ENCODE measurements at places on chromosomes 11 and 22.

DNA sequence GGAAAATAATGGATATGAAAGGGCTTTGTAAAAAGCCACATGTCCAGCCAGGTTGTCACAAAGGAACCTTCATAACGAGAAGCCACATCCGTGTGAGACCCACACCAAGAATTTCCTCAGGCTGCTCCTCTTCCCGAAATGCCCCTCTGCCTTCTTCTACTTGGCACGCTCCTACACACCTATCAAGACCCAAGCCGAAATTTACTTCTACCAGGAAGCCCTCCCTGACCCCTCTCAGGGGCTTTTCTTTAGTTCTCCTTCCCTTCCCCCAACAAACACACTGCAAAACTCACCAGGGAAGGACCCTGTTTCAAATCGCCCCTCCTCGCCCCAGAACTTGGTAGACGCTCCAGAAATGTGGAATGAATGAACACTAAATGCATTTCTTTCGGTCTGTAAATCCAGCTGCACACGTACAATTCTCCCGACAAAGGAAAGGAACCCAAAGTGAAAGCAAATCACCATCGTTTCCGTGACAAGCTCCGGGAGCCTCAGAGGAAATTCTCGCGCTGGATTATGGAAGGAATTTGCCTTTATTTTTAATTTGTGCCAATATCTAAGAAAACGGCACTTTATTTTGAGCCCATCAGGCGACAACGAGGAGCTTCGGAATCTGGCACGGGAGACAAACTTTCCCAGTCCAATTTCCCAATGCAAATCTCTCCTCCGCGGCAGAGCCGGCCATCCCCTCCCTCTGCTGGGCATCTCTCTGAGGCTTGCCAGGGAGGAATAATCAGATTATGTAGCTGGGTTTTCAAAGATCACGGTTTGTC, 13.2 kb upstream of the SHISAL1 start:
- no peak for DNase-seq

DNA sequence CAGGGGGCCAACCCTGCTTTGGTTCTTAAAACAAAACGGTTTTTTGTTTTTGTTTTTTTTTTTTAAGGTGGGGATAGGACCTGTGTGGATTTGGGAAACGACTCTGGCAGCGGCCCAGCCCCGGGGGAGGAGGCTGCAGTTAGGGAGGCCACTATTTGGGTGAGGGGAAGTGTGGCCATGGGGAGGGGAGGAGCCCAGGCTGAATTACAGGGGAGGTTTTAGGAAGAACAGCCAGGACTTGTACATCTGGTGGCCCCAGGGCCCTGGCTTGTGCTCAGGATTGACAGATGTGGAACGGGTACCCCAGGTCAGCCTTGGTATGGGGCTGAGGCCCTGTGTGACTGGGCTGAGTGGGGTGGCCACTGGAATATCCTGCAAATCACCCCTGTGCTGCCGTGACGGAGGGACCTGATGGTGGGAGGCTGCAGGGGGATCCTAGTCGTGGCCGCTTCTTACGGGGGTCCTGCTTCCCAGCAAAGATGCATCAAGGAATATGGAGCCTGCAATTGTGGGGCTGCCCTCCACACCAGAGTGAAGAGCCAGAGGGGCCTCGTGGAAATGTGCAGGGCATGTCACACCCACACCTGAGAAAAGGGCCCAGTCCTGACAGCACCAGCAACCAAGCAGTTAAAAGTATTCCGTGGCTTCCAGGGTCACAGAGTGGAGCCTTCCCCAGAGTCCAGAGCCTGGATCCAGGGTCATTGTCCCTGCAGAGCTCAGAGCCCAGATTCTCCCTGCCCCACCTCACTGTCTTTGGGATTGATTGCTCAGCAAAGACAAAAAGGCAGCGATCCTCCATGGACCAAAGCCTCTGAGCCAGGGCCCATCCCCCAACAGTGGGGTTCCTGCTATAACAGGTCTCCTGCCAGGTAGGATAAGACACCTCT, 55.2 kb upstream of the WNT7B start:
- DNase-seq, result no peak

DNA sequence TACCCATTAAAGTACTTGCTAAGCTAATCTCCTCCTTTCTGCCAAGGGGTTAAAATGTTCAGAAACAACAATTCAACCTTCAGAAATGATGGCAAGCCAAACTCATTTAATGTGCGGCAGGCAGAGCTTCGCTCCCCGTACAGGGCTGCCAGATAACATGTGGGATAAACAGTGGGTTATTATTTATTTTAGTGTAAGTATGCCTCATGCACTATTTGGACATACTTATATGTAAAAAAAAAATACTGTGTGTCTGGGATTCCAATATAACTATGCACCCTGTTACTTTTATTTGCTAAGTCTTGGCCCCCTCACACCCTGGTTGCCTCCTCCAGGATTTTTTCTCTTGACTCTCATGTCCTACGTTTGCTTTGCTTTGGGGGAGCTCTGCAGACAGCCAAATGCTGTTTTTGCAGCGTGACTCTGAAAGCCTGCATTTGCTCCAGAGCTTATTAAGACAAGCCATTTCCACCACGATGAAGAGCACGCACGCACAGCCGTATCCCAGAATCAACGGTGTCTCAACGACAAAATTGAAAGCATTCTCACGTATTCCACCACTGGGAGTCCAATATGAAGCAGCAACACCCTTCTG, 86.5 kb upstream of the SHANK2 start:
- no peak for DNase-seq

GRCh38 chr11:109507331-109507730, 85.3 kb downstream of the C11orf87 start:
- DNase-seq, result no peak

- DNase-seq, result no peak
Measured at GRCh38 chr11:30174265-30175020, 56.4 kb upstream of the FSHB start.

- no peak for DNase-seq
Measured at GRCh38 chr11:61775606-61776554, 16.5 kb downstream of the TMEM258 start.

- DNase-seq, result no peak
Measured at GRCh38 chr22:21857481-21857914, 9.9 kb downstream of the MAPK1 start.

DNA sequence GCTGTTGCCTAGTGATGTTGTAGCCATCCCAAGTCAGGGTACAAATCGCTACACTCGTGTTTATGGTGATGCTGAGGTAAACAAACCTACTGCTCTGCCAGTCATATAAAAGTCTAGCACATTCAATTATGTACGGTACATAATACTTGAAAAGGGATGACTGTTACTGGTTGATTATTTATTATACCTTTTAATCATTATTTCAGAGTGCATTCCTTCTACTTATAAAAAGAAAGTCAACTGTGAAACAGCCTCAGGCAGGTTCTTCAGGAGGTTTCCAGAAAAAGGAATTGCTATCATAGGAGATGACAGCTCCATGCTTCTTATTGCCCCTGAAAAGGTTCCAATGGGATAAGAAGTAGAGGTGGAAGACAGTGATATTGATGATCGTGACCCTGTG, 652.5 kb upstream of the KIRREL3 start:
- DNase-seq, result no peak

GRCh38 chr11:94708642-94709041, 59.5 kb upstream of the AMOTL1 start:
- DNase-seq, result no peak

GRCh38 chr11:45246241-45246640, 39.9 kb downstream of the SYT13 start:
- no peak for DNase-seq

DNA sequence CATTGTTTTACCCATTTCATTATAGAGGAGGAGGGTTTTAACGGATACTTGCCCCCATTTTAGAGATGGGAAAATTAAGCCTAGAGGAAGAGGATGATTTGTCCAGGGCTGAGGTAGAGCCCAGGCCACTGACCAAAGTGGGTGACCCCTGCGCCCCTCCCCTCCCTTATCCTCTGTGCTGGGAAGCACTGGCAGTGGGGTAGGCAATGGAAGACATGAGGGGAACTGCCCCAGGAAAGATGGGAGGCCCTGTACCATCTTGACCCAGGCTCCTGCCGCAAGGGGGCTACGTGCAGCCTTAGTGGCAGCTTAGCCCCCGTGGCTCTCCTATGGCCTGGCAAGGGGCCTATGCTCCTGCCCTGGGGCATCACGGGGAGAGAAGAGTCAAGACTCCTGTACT, 76.4 kb upstream of the MYOD1 start:
- no peak for DNase-seq

DNA sequence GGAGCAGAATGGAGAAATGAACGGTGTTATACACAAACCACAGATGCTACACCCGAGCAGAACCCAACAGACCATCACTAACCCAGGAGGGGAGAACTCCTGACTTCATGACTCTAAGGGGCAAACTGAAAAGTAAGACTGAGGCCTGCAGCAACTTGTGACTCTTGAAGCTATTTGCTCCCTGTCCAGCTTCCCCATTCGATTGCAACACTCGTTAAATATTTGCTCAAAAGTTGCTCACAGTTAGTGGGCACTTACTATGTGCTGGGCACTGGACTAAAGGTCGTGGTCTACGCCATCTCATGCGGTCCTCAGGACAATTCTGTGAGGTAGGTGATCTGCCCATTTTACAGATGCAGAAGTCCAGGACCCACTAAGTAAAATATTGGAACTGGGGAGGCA, 9.5 kb upstream of the ADA2 start:
- DNase-seq, result no peak

GRCh38 chr11:66267039-66267378, 1.4 kb upstream of the RAB1B start:
- no peak for DNase-seq

DNA sequence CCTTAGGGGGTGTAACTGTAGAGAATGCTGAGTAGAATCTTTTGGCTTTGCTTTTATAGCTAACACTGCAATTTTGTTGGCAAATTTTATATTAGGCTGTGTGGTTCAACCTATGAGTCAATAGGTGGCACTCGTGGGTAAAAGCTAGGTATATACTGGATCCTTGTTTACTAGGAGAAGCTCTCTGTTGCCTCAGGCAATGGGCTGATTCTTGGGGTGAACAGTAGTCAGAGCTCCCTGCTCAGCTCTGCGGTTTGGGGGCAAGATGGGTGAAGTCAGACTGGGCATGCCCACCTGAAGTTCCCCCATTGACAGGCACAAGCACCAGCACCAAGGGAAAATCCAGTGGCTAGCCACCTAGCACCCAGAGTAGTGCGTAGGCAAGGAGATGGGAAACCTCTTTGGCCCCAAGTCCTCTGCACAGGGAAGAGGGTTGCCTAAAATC, 238.7 kb downstream of the FAM181B start:
- DNase-seq, result no peak

DNA sequence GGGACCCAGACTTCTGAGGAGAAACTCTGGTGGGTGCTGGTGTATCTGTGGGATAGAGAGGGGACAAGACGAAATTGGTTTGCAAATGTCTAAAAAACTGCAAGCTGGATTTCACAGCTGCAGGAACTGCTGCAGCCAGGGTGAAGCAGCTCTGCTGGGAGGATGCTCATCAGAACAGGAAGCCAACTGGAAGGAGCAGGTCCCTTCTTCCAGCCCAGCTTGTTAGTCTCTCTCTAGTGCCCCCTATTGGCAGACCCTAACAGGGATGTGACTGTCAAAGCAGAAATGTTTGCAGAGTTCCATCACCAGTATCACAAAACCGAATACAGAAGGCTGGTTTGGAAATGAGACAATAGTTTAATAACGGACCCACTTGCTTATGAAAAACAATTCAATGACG, 74.8 kb upstream of the SLC22A12 start:
- DNase-seq, result no peak
